ENCODE measurements at places on chromosomes 6 and 20.
A peak's percentile ranks its signal among the peaks of the same experiment; 100 is the strongest.

DNA sequence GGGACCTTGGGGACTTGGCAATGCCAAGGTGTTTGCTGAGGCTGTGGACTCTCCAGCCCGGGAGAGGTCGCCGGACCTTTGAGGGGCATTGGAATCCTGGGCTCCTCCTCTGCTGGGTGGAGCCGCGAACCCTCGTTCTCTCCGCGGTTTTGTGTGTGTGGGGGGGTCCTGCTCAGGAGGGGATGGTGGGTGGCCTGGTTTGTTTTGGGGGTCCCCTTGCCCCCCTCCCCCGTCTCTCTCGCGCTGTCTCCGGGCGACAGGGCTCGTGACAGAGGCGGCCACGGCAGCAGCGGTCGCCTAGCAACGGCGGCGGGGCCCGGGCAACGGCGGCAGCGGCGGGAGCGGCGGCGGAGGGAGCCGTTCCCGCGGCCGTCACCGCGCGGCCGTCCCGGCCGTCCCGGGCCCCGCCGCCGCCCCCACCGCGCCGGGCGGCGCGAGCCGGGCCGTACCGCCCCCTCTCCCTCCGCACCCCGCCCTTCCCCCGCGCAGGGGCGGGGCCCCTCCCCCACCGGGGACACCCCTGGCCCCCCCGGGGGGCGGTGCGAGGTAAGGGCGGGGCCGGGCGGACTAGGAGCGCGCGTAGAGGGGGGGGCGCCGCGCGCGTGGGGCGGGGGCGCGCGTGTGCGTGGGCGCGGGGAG lies 7.8 kb downstream of the SYNGAP1 start:
- peak; percentile 78 for DNase-seq

- no peak for DNase-seq
Measured at GRCh38 chr6:145112711-145113148, 622.6 kb downstream of the EPM2A start.

GRCh38 chr6:110232450-110232849 lies 52.2 kb downstream of the CDC40 start:
- no peak for DNase-seq

GRCh38 chr20:16123623-16124022 lies 449.6 kb downstream of the KIF16B start:
- no peak for DNase-seq

DNA sequence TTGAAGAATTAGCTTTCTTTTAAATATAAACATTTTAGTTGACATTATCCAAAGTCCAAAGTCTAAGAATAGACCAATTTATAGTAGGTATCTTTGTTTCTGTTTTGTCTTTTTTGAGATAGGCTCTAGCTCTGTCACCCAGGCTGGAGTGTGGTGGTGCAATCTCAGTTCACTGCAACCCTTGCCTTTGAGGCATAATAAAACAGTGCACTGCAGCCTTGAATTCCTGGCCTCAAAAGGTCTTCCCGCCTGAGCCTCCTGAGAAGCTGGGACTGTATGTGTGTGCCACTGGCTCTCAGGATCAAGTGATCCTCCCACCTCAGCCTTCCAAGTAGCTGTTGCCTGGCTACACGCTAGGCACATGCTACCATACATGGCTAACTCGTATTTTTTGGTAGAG lies 135.4 kb downstream of the REV3L start:
- DNase-seq: no peak

- no peak for DNase-seq
Measured at GRCh38 chr20:55582498-55582897, 422.8 kb downstream of the CBLN4 start.

GRCh38 chr20:38706509-38706908 lies 17.8 kb upstream of the SLC32A1 start:
- DNase-seq: no peak

DNA sequence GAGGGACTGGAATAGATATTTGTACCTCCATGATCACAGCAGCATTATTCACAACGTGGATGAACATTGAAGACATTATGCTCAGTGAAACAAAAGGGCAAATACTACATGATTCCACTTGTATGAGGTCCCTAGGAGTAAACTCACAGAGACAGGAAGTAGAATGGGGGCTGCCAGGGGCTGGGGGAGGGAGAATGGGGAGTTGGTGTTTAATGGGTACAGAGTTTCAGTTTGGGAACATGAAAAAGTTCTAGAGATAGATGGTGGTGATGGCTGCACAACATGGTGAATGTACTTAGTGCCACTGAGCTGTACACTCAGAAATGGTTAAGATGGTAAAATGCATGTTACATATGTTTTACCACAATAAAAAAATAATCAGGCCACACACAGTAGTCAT lies 164.3 kb upstream of the RREB1 start:
- no peak for DNase-seq

DNA sequence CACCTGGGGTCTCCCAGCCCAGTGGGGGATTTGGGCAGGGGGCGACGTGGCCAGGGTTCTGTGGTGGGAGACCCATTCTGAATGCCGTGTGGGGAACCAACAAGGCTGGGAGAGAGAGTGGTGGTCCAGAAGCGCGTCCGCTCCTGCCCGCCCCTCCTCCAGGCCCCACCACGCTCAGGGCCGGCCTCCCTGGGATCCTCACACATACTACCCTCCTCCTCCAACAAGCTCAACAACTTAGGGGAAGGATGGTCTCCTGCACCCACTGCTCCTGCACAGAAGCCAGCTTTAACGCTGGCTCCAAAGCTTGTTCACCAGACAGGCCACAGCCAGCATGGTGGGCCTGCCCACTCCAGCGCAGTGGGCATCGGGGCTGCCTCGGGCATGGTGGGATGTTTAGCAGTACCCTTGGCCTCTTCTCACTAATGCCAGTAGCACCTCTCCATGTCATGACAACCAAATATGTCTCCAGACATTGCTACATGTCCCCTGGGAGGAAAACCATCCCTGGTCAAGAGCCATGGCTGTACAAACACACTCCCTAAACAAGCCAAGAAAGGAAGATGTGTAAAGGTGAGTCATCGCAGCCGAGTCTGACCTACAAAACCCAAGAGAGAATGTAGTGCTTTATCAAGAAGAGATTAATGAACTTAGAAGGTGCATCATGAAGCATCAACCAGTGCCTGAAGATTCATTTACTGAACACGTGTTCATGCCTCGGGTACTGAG lies 75.7 kb downstream of the BMP7 start:
- no peak for DNase-seq

DNA sequence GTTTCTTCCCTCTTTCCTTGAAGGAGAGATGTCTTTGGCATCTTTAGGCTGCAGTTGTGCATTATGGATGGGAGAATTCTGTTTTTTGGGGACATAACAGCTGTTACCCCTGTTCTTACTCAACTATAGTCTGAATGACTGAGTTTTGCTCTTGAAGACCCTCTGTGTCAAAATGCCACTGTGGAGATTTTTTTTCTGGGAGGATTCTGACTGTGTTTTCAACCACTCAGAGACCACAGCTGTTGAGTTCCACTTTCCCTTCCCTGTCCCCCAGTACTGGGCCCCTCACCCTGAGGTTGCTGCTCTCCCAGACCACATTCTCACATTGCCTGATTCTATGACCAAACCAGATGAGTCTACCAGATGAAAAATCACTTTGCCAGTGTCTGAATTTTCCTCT lies 48.1 kb downstream of the NKX2-2 start:
- no peak for DNase-seq

GRCh38 chr6:116945809-116946208 lies 68.8 kb downstream of the RFX6 start:
- DNase-seq: no peak

DNA sequence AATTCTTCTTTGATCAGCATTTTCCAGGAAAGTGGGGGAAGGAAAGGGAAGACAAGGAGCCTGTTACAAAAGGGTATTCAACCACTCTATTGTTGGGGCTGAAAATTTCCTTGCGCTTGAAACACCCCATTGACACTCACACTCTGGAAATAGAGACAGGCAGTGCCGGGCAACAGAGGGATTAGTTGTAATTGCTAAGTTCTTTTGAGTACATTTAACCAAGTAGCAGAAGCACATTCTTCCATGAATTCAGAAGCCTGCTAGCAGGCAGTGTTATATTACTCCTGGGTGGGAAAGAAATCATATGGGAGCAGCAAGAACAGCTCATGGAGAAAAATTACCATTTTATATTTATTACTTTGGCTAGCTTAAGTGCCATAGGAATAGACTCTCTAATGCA lies 745.5 kb downstream of the C6orf118 start:
- no peak for DNase-seq

Measured in CD4-positive, alpha-beta T cell treated with Interleukin-6 for 4 hours (primary cell).